ENCODE measurements at places on chromosomes 6 and 20.

DNA sequence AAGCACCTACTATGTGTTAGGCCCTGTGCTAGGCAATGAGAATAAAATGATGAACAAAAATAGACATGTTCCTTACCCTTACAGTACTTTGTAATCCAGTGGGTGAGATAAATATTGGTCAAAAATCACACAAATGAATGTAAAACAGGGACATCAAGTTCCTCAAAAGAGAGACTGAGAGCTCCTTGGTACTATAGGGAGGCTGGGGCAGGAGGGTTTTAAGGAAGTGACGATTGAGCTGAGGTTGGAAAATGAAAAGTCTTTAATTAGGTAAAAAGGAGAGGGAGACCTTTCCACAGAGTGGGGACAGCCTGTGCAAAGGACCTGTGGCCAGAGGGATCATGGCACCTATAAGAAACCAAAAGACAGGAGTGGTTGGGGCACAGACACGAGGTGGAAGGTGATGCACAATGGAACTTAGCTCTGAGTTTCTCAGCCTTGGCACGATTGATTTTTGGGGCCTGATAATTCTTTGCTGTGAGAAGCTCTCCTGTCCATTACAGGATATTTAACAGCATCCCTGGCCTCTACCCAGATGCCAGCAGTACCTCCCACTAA lies 140.3 kb downstream of the CEP57L1 start:
- DNase-seq = no peak

GRCh38 chr6:18183766-18184165 lies 28.5 kb downstream of the KDM1B start:
- DNase-seq = no peak

DNA sequence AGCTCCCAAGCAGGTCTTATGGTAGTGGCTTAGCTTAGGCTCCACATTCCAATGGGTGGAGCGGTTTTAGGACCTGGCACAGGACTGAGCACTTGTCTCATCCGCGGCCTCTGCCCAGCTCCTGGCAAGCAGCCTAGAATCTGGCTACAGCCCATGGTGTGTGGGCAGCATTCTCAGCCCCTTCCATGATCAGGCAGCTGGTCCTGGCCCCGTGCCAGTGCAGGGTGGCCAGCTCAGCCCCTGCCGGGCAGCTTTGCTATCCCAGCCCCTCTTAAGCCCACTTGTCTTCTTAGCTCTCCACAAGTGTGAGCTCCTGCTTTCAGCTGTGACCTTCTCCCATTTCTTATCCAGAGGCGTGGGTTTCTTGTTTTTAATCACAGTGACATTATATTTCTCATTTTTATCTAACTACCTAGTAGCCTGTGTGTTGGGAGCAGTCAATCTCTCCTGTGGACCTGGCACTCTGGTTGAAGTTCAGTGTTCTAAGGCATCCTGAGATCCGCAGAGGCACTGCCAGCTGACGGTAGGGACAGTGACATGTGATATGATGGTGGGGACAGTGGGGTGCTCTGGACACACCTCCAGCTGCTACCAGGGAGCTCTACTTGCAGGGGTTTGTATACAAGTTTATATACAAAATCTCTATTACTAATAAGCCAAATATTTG lies 119.9 kb upstream of the PRND start:
- no peak for DNase-seq

DNA sequence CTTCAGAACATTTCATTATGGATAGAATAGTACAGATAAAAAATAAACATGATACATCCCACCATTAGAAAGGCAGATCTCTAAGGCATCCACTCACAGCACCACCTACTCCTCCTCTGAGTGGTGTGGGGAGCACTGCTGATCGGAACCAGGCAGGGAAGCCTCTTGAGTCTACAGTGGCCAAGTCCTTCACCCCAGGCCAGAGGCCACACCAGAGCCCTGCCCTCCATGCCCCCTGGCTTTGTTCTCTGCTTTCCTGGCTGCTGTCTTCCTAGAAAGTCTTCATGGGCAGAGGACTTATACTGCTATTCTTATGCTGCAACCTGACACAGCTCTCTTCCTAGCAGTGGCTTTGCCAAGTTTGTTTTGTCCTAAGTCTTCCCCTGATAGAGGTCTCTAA lies 201.8 kb upstream of the THBS2 start:
- DNase-seq = no peak

DNA sequence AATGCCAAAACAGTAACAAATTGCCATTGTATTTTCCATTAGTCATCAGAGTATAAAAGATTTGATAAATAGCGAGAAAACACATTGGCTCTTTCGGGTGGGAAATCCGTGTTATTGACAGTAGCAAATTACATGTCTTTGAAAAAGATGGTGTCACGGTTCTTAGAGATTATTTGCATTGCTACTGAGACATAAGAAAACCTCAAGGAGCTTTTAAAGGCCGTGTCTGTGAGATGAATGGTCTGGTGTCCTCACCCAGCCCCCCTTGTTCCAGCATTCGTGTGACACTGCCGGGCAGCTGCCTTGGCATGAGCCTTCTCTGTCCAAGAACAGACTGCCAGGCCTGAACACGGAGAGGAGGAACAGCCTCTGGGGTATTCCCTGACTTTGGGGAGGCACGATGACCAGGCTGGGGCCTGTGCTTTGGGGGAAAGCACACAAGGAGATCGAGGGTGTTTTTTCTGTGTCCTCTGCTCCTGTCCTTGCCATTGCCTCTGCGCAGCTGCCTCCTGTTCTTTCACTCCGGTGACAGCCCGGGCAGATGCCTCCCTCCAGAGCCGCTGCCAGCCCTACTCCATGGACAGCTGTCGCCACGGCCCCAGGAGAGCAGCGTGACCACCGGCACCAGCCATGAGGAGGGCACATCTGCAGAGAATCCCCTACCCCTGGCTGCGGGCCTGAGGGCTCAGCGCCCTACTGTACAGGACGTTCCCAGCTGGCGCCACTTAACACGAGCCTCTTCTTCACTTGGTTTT lies 167.7 kb upstream of the CDYL start:
- no peak for DNase-seq

DNA sequence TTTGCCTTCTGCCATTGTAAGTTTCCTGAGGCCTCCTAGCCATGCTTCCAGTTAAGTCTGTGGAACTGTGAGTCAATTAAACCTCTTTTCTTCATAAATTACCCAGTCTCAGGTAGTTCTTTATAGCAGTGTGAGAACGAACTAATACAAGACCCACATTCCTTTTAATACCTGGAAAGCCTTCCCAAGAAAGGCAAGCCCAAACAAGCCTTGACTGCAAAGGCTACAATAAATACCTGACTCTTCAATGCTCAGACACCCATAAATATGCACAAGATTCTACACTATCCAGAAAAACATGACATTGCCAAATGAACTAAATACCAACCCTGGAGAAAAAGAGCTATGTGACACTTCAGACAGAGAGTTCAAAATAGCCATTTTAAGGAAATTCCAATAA lies 338.8 kb downstream of the HAO1 start:
- DNase-seq = no peak

DNA sequence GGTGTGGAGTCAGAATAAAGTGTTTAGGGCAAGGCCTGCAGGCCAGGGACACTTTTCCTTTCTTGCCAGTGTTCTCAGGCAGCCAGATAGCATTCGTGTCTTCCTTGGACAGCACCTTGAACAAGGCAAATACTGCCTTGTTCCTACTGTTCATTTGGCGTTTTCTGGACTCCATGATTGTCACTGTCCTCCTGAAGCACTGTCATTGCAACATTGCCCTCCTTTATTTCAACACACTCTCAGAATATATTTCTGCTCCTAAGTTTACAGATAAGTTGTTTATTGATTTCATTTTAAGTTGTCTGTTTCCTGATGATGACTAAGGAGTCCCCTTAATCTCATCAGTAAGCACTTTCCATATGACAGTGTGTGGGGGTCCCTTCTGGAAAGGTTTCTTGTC lies 15.1 kb upstream of the DEF6 start:
- no peak for DNase-seq

DNA sequence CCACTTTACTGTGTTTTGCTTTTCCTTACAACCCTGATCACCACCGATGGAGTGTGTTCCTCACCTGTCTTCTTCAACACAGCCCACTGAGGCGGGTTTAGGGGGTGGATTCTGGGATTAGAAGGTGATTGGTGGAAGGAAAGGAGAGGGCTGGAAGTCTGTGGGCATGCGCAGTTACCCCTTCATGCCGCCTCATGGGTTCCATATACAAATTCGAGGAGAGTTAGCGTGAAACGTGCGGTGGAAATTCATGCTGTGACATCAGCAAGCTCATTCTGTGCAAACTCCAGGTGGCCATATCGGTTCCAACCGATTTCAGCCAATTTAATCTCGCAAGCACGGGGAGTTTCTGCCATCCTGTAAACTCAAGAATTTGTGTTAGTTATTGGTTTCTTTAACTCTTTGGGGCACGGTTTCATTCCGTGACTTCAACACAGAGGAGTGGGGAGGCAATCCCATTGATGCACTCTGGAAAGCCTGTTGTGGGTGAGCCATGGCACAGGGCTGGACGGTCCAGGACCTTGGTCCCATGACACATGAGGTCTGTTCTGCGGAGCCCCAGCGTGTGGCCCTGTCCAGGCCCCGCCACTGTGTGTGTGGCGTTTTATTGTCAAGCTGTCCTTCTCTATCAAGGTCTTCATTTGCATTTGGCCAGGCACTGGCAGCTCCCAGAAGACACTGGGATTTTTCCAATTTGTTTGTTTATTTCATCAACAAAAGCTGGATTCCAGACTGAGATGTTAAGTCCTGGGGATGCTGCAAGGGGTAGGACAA lies 482.8 kb upstream of the SULF2 start:
- DNase-seq = no peak

- peak; percentile 47 for DNase-seq
Measured at GRCh38 chr6:119076173-119076572, 2.3 kb downstream of the FAM184A start.

GRCh38 chr6:149385998-149386646 lies 13.9 kb upstream of the SUMO4 start:
- DNase-seq = no peak

DNA sequence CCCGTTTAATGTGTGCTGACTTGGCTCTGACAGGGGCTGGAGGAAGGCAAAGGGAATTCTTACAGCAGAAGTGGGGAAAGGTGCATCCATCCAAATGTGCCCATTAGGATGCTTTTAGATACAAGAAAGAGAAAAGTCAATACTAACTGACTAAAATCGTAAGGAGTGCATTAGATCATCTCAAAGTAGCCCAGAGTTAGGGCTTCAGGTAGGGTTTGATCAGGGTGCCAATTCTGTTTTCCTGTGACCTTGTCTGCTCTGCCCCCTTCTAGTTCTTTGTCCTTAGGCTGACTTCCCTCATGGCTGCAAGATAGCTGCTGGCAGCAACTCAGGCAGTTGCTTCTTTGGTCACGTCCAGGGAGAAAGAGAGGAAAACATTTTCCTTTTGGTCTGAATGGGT lies 240.8 kb downstream of the CDC5L start:
- DNase-seq = no peak

- no peak for DNase-seq
Measured at GRCh38 chr6:169158691-169159090, 95.0 kb downstream of the THBS2 start.

All from activated CD4-positive, alpha-beta T cell treated with anti-CD3 and anti-CD28 coated beads for 4 hours (primary cell).